HL-60 (cell line): ENCODE measurements at places on chromosomes 13 and 19.

DNA sequence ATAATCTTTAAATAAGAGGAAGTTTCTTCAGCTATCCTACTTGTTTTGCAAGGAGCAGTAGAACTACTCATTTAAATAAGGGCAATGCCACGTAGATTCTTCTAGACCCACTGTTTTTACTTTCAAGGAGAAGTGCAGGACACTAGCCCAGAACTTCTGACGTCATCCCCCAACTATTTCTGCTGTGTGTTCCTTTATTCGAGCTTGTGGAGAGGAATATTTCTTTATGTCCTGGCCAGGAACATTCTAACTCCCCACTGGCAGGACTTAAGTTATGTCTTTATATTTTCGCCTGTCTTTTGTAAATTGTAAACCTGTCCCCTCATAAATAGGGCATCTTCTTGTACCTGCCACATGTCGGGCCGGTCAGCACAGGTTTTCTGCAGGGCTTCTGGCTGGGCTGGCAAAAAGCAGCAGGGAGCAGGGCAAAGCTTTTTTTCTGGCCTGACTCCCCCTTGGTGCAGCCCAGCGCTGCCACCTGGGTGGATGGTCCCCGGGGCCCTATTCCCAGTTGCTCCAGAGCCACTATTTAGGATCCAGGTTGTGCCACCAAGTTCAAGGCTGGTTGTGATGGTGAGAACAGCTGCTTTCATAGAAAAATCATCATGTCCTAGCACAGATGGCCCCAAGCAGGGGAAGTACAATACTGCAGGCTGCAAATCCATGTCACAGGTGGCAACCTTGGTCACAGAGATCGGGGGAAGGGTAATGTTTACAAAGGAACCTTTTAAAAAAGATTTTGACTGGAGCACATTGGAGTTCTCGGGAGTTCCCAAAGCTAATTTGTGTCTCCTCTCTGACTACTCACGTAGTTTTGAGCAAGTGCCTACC is 1.8 kb downstream of the MBNL2 start:
- DNase-seq = peak; percentile 79

- DNase-seq = no peak
These were observed 14.2 kb downstream of the TSSK6 start for GRCh38 chr19:19500975-19501644.

- DNase-seq = peak; percentile 94
These were observed 15.8 kb downstream of the DEDD2 start for GRCh38 chr19:42201489-42202289.

DNA sequence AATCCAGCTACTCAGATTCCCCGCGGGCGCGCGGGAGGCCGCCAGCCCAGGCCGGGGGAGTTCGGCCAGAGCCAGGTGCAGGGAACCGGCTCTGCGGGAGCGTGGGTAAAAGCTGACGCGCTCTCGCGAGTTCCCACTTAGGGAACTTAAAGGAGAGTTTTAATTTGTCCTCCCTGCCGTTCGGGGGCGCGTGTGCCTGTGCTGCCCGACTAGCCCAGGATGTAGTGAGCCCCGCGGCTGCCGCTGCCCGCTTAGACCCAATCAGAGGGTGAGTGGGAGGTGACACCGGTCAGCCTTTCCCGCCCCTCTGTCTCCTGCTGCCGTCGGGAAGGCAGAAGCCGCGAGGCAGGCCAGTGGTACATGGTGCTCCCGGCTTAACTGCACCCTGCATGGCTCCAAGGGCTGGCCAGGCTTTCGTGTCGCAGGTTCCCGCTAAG is 36.0 kb upstream of the NEK3 start:
- DNase-seq = peak; percentile 14

DNA sequence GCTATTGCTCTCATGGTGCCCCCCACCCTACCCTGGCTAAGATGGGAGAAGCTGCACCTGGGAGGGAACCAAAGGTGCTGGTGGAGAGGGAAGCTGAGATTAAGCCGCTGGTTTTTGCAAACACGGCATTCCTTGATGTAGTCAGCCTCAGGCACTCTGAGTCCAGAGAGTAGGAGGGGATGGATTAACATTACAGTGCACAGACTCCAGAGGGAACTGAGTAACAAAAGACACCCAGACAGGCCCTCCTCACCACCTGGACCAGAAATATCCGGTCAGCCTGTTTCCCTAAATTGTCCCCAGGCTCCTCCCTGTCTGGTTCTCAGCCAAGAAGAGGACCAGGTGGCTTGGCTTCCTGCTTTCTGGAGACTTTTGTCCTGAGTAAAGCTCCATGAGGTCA is 28.9 kb upstream of the PABPC3 start:
- DNase-seq = no peak
